Metanephros (tissue), 2 donors: ENCODE measurements at places on chromosomes 7 and 10. TPM values are rescaled to one million over a fixed set of nuclear protein-coding genes. Genes with fewer than 3 reads are reported as not detected.

The SFTPA1 gene
- 0.88 TPM for total RNA-seq

The BLVRA gene
- total RNA-seq, result 24.2 TPM

The PIK3AP1 gene
- 10.5 TPM for total RNA-seq

The MYH16 gene
- 0.06 TPM for total RNA-seq

The ZNF239 gene
- 6.7 TPM for total RNA-seq

The HMX2 gene
- 0.99 TPM for total RNA-seq

The GFRA1 gene
- total RNA-seq, result 43.8 TPM

The TFR2 gene
- total RNA-seq, result 5.3 TPM

The FAM180A gene
- not detected for total RNA-seq

The GPR85 gene
- 1.5 TPM for total RNA-seq

The GJC3 gene
- total RNA-seq, result 0.23 TPM

The MUC12 gene
- total RNA-seq, result not detected

The BLNK gene
- total RNA-seq, result 25.1 TPM

The FKBP6 gene
- not detected for total RNA-seq

The AMPH gene
- 14.9 TPM for total RNA-seq

The PLEKHS1 gene
- 0.18 TPM for total RNA-seq

The HMX3 gene
- 0.82 TPM for total RNA-seq

The GPNMB gene
- 31.2 TPM for total RNA-seq

The TMEM140 gene
- 8.9 TPM for total RNA-seq

The BNIP3 gene
- 56.3 TPM for total RNA-seq

The MSMB gene
- not detected for total RNA-seq

The RFC2 gene
- 26.7 TPM for total RNA-seq

The ZNF503 gene
- 72.3 TPM for total RNA-seq

The TMEM196 gene
- not detected for total RNA-seq

The CAMK1D gene
- 12.6 TPM for total RNA-seq

The CALHM3 gene
- not detected for total RNA-seq

The COL28A1 gene
- total RNA-seq, result 4.8 TPM

The LRRC18 gene
- total RNA-seq, result 0.23 TPM

The NRG3 gene
- total RNA-seq, result 6.1 TPM

The MTERF1 gene
- 13.6 TPM for total RNA-seq

The SLC18A2 gene
- 2.0 TPM for total RNA-seq

The KNDC1 gene
- total RNA-seq, result 8.3 TPM

The HYAL4 gene
- 0.18 TPM for total RNA-seq

The CYP3A7 gene
- total RNA-seq, result 0.35 TPM

The SPDYE11 gene
- total RNA-seq, result not detected

The UNCX gene
- total RNA-seq, result 7.5 TPM

The CYP2C8 gene
- 1.1 TPM for total RNA-seq

The PRSS58 gene
- total RNA-seq, result not detected

The INHBA gene
- total RNA-seq, result 11.3 TPM

The BEND7 gene
- 19.9 TPM for total RNA-seq

The BTAF1 gene
- total RNA-seq, result 49.8 TPM

The GTF2IRD1 gene
- total RNA-seq, result 39.9 TPM

The TRIM74 gene
- 1.6 TPM for total RNA-seq

The NSUN5 gene
- total RNA-seq, result 21.3 TPM

The NUTM2B gene
- 0.23 TPM for total RNA-seq

The TYW1B gene
- 6.9 TPM for total RNA-seq

The CYP26C1 gene
- not detected for total RNA-seq

The NEUROG3 gene
- not detected for total RNA-seq

The ITGB1 gene
- 511 TPM for total RNA-seq

The MBL2 gene
- total RNA-seq, result not detected
